ENCODE measurements at places on chromosomes 5 and 9.
A peak's percentile ranks its signal among the peaks of the same experiment; 100 is the strongest.

- no peak for DNase-seq
These were observed 172.3 kb upstream of the NREP start for GRCh38 chr5:111929261-111929660.

- DNase-seq, result no peak
These were observed 7.6 kb downstream of the MAP3K1 start for GRCh38 chr5:56822981-56823380.

- DNase-seq, result no peak
These were observed 158.7 kb upstream of the KLF4 start for GRCh38 chr9:107648153-107648715.

DNA sequence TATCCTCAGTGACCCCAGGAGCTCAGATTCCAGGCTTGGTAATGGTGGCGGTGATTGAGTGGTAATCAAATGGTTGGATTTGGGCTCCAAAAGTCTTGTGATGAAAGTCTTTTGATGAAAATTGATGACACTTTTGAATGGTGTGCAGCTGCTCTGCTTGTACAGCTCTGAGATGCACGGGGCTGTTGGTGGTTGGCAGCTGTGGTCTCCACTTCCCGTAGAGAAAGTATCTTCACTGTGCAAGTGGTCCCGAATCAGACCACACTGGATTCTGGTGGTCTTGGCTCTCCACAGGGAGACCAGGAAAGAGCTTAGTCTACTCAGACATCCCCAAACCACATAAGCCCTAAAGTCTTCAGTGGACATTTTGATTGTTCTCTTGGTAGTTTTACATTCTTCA is 96.6 kb downstream of the MARCHF11 start:
- no peak for DNase-seq

DNA sequence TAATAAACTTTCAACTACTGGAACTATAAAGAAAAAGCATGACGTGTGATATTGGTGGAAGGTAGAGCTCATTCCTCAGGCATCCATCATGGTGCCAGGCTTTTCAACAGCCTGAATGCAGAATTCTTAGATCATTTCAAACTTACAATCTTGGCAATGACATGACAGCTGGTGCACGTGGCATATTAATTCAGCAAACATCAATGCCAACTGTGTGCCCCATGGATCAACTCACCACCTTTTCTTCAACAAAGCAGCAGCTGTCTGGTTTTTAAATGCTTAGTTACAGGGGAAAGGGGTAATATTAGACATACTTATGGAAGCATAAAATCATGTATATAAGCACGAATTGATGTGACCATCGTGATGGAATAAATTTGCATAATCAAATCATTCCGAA is 56.0 kb upstream of the OR13F1 start:
- no peak for DNase-seq

DNA sequence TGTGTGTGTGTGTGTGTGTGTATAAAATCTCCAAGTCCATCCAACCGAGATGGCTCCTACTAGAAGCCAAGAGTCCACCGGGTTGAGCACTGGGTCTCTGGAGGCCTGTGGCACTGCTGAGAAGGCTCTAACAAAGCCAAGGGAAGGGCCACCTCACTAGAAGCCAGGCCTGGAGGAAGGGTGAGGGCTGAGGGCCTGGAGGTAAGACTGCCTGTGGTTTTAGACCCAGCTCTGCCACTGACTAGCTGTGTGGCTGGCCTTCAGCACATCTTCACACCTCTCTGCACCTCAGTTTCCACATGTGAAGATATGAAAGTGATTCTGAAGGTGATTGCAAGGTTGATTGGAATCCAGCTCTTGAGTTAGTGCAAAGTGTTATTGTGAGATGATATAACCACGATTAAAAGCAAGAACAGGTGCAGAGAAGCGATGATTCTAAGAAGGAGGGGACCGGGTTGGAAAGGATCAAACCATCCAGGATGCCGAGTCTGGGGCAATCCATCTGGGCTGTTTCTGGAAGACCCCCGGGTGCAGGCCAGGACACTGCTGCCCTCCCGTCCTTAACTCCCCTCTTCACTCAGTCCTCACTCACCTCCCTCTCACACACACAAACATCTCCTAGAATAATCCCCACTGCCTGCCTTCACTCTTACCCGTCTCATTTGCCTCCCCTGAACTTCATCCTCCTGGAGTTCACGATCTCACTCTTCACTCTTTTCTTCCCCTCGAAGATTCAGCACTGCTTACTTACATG is 2.3 kb downstream of the IL4 start:
- no peak for DNase-seq

GRCh38 chr5:90504743-90505142 is 24.6 kb downstream of the LYSMD3 start:
- no peak for DNase-seq

- DNase-seq, result peak; percentile 82
These were observed 30.0 kb upstream of the PSD2 start for GRCh38 chr5:139765409-139766217.

DNA sequence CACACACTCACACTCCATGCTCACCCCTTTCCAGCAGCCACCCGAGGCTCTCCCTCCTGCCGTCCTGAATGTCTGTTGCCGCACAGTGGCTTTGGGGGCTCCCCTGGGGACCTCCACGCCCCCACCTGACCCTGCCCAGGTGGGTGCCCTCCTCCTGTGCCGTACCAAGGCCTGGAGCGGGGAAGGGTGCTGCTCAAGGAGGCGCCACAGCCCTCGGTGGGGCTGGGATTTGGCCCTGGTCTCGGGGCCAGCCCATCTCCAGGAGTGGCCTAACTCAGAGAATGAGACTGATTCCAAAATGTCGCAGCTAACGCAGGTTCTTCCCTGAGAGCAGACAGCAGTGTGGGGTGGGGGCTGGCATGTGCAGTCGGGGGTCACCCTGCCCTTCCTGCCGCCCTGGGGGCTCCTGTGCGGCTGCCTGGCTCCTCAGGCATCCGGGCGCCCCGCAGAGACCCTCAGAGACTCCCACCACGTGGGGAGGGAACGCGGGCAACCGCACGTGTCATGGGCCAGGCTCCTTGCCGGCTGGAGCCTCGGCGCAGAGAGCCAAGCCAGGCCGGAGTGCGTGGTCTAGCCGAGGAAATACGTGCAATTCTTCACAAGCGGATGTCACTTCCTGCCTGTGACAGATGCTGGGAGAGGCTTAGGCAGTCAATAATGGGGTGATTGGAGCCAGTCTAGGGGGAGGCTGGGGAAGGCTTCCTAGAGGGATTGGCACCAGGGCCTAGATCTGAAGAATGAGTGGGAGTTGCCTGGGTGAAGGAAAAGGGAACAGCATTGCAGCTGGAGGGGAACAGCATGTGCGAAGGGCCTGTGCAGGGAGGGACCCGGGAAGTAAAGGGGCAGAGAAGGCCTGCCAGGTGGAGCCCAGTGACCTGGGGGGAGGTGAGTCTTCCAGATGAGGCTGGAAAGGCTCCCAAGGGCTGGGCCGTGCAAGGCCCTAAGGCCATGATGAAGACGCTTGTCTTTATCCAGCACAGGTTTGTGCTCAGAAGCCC is 44.1 kb downstream of the C9orf50 start:
- DNase-seq, result no peak

GRCh38 chr9:94787266-94787665 is 60.8 kb downstream of the AOPEP start:
- DNase-seq, result no peak

GRCh38 chr5:109844695-109845094 is 155.0 kb downstream of the MAN2A1 start:
- no peak for DNase-seq

GRCh38 chr9:105191508-105192121 is 52.8 kb upstream of the SLC44A1 start:
- DNase-seq, result no peak

- no peak for DNase-seq
These were observed 264.0 kb upstream of the MEF2C start for GRCh38 chr5:89147031-89147430.

- no peak for DNase-seq
These were observed 177.8 kb downstream of the NIPBL start for GRCh38 chr5:37054391-37054790.

DNA sequence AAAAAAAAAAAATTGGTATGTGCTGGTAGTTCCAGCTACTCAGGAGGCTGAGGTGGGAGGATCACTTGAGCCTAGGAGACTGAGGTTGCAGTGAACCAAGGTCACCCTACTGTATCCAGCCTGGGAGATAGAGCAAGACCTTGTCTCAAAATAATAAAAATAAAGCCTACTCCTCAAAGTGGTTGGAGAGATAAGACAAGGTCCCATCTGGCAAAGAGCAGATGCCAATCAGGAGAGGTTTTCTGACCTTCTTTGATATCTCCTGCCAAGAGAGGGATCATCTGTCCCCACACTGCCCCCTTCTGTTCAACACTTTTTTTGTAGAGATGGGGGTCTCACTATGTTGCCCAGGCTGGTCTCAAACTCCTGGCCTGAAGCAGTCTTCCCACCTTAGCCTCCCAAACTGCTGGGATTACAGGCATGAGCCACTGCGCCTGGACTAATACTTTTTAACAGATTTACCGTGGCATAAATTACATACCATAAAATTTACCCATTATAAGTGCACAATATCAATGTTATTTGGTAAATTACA is 64.7 kb downstream of the SH3PXD2B start:
- DNase-seq, result no peak

DNA sequence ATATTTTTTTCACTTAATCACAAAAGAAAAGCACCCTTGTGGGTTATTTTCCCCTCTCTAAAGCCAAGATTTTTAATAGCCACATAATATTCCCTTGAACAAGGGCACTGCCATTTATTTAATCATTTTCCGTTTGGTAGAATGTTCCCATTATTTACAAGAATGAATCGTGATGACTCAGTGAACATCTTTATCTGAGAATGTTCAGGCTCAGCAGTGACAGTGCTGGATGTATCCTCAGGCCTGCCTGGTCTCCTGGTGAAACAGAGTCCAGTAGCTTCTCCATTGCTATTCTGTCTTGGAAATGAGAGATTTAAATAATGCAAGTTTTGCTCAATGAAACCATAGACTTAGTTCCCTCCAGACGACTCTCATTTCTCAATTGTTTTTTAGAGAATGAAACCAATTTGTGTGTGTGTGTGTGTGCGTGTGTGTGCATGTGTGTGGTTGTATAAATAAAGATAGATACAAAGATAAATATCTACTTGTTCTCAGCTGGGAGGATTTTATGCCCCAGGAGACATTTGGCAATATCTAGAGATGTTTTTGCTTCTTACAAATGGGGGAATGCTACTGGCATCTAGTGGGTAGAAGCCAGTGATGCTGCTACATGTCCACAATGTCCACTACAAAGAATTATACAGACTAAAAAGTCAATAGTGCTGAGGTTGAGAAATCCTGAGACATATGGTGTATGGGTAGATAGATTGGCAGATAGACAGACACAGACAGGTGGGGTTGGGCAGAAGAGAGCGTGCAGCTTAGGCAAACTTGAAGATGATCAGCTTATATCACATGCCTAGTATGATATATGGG is 55.0 kb downstream of the PAPPA start:
- DNase-seq, result no peak

- no peak for DNase-seq
These were observed 730.1 kb downstream of the NR2F1-AS1 start for GRCh38 chr5:92850886-92851285.

GRCh38 chr5:12795333-12795663 is 891.1 kb upstream of the CTNND2 start:
- DNase-seq, result no peak

DNA sequence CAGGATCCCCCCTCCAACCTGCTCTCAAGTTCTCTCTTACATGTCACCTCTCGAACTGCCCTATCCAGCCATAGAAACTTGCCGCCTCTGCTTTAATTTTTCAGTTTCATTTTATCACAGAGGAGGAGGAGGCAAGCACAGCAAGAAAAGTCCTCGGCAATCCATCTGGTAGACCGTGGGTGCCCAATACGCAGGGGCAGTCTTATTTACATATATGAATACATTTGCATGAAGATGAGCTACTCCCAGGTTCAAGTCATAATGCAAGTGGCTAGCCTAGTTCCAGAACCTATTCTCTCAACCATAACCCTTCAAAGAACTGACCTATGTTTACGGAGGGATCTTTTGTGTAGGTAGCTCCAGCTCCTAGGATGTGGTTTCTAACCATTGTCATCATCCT is 223.2 kb upstream of the PANK3 start:
- DNase-seq, result no peak

DNA sequence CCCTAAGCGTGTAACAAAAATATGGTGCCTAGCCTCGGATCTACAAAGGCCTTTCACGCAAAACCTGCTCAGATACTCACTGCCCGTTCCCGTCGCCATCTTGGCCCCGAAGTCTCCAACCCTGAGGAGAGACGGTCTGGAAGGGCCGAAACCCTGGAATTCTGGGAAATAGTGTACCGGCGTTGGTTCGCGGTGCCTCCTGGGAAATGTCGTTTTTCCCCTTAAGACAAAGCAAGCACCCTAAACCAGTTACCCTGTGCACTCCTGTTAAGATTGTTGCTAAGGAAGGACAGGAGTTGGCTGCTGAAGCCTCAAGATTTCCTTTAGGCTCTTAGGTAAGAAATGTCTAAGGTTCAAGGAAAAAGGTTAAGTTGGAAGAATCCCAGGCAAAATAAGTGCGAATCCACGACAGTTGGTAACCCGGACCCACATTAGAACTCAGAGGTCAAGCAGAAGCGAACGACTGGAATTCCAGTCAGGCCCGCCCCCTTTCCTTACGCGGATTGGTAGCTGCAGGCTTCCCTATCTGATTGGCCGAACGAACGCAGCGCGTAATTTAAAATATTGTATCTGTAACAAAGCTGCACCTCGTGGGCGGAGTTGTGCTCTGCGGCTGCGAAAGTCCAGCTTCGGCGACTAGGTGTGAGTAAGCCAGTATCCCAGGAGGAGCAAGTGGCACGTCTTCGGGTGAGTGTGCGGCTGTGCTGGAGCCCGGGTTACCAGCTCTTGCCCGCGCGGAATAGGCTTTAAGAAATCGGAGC is at the start of the genes BRD8 and KIF20A:
Gene BRD8 (minus strand): TSS at position 115 of the 761 bp plus-strand sequence. CDS start 16 bp downstream, at position 99.
Gene KIF20A (plus strand): TSS at position 597 of the 761 bp plus-strand sequence. CDS start 569 bp downstream, outside the sequence.
- DNase-seq, result peak; percentile 74

DNA sequence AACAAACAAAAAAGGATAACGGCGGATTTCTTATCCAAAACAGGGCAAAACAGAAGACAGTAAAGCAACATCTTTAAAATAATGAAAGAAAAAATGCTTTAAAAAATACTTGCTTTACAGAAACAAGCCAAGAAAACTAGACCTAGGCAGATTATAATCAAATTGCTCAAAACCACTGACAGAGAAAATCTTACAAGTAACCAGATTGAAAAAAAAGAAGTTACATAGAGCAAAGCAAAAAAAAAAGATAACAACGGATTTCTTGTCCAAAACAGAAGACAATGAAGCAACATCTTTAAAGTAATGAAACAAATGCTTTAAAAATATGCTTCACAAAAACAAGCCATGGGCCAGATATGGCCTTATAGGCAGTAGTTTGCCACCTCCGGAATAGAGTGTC is 51.1 kb downstream of the RICTOR start:
- DNase-seq, result no peak

- no peak for DNase-seq
These were observed 26.4 kb downstream of the IL9 start for GRCh38 chr5:135869276-135869675.

GRCh38 chr5:109041317-109041716 is 293.6 kb downstream of the FER start:
- DNase-seq, result no peak

- no peak for DNase-seq
These were observed 707 bp downstream of the PIP5K1B start for GRCh38 chr9:68705531-68706362.

GRCh38 chr9:132185073-132186009 is 23.5 kb downstream of the NTNG2 start:
- no peak for DNase-seq

Data from activated CD8-positive, alpha-beta memory T cell treated with anti-CD3 and anti-CD28 coated beads for 1 hour (primary cell).